ENCODE measurements at places on chromosomes 3 and 15. TPM values are rescaled to one million over a fixed set of nuclear protein-coding genes. Genes with fewer than 3 reads are reported as not detected.
A peak's percentile ranks its signal among the peaks of the same experiment; 100 is the strongest.

DNA sequence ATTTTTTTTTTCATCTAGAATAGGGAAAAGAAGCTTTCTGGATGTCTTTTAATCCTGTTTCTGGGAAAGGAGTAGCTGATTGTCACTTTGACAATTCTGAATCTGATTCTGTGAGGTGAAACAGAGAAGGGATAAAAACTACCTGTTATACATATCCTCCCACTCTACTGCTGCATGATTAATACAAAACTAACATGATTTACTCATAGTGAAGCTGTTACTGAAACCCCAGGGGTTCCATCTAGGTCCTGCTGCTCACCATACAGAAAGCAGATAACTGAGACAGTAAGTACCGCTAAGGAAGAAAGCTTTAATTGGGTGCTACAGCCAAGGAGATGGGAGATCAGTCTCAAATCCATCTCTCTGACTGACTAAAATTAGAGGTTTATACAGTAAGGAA lies 610.9 kb upstream of the ALCAM start:
- H3K36me3 ChIP-seq, result no peaks in the 10 kb centered on the region
- no peak overlapping the region for H3K4me3 ChIP-seq
- no peaks in the 10 kb centered on the region for H3K27me3 ChIP-seq
- no peak for DNase-seq
- H3K27ac ChIP-seq, result no peak overlapping the region
- H3K4me1 ChIP-seq, result no peaks in the 10 kb centered on the region

- H3K27ac ChIP-seq, result no peak overlapping the region
- H3K27me3 ChIP-seq, result no peaks in the 10 kb centered on the region
- H3K36me3 ChIP-seq, result no peaks in the 10 kb centered on the region
- no peak for DNase-seq
- no peak overlapping the region for H3K4me3 ChIP-seq
Measured at GRCh38 chr3:46857485-46858341, 5.5 kb downstream of the MYL3 start.

- H3K27me3 ChIP-seq, result no peaks in the 10 kb centered on the region
- no peak overlapping the region for H3K27ac ChIP-seq
- H3K4me3 ChIP-seq, result no peak overlapping the region
- H3K4me1 ChIP-seq, result peaks cover 5% of the 10 kb centered on the region
- no peak for DNase-seq
- no peaks in the 10 kb centered on the region for H3K36me3 ChIP-seq
Measured at GRCh38 chr15:32867313-32867626, 149.5 kb downstream of the GREM1 start.

GRCh38 chr3:64898941-64899340 lies 211.1 kb upstream of the ADAMTS9 start:
- no peaks in the 10 kb centered on the region for H3K36me3 ChIP-seq
- no peak for DNase-seq
- no peak overlapping the region for H3K4me3 ChIP-seq
- peaks cover 2% of the 10 kb centered on the region for H3K4me1 ChIP-seq

GRCh38 chr3:186298876-186299275 lies 63.2 kb downstream of the DGKG start:
- peaks cover 5% of the 10 kb centered on the region for H3K4me1 ChIP-seq
- no peaks in the 10 kb centered on the region for H3K36me3 ChIP-seq
- DNase-seq, result no peak
- no peak overlapping the region for H3K4me3 ChIP-seq

- no peak for DNase-seq
- H3K4me1 ChIP-seq, result peaks cover 13% of the 10 kb centered on the region
- H3K4me3 ChIP-seq, result peak overlapping the region; percentile 97
- H3K27me3 ChIP-seq, result no peaks in the 10 kb centered on the region
Measured at GRCh38 chr15:56242576-56243162, 1.0 kb downstream of the RFX7 start.

DNA sequence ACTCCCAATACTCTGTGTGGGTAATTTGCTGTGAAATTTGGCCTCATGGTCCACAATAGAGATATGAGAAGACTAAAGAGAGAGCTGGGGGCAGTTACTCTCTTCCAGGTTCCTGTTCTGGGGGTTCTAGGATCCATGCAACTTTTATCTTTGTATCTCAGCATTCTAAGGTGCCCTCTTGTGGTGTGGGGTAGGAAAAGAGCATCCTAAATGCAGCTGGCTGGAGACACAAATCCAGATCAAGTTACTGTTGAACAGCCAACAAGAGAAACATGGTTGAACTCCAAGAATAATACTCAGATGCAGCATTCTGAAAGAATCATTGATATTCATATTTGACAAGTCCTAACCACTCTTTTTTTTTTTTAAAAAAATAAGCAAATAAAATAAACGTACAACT lies 238.2 kb downstream of the GREM1 start:
- no peak overlapping the region for H3K27ac ChIP-seq
- no peak overlapping the region for H3K4me3 ChIP-seq
- H3K27me3 ChIP-seq, result no peaks in the 10 kb centered on the region
- H3K4me1 ChIP-seq, result peaks cover 13% of the 10 kb centered on the region
- no peaks in the 10 kb centered on the region for H3K36me3 ChIP-seq

DNA sequence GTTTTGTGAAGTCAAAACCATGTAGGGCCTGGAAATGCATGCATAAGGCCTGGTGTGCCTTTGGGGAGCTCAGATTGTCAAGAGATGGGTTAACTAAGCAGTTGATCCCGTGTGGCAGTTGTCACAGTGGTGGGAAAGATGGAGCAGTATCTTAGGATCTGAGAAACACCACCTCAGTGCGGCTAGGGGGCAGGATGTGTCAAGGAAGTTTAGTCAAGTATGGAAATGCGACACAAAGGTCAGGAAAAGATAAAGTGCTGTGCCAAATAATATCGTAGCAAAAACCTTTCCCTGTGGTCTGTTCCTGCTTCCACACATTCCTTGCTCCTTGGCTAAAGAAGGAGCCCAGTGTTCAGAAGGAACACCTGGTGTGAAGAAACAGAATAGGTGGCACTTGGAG lies 396.4 kb downstream of the EDEM1 start:
- no peak overlapping the region for H3K4me3 ChIP-seq
- H3K4me1 ChIP-seq, result no peaks in the 10 kb centered on the region
- no peak for DNase-seq
- H3K36me3 ChIP-seq, result no peaks in the 10 kb centered on the region
- no peaks in the 10 kb centered on the region for H3K27me3 ChIP-seq

GRCh38 chr3:119338754-119339153 lies 44.6 kb downstream of the ARHGAP31 start:
- no peak for DNase-seq
- no peaks in the 10 kb centered on the region for H3K27me3 ChIP-seq
- H3K27ac ChIP-seq, result no peak overlapping the region
- H3K4me1 ChIP-seq, result no peaks in the 10 kb centered on the region
- no peaks in the 10 kb centered on the region for H3K36me3 ChIP-seq
- no peak overlapping the region for H3K4me3 ChIP-seq

GRCh38 chr3:20104167-20104661 lies 64.0 kb downstream of the KAT2B start:
- no peak overlapping the region for H3K4me3 ChIP-seq
- H3K36me3 ChIP-seq, result no peaks in the 10 kb centered on the region
- no peak for DNase-seq
- no peaks in the 10 kb centered on the region for H3K27me3 ChIP-seq
- no peak overlapping the region for H3K27ac ChIP-seq

GRCh38 chr3:56192001-56192400 lies 276.3 kb downstream of the ERC2 start:
- H3K4me1 ChIP-seq, result peaks cover 5% of the 10 kb centered on the region

DNA sequence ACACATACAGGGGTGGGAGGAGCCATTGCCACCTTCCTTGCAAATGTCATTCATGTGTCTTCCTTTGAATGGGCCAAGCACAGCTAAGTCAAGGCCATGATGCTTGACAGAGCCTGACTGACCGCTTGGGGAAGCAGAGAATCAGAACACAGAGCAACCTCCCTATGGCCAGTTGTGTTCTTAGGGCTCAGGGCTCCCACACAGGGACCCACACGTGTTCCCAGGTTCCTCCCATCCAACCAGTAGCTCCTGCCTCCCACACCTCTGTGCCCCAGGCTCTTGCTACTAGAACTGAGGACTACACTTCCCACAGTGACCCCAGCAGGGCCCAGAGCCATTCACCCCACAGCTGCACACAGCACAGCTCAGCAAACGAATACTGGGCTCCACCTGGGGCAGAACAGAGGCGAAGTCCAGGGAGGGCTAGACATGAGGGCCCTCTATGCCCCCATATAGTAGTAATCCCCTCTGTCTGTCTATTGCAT lies 42.9 kb downstream of the KLF15 start:
- no peak overlapping the region for H3K27ac ChIP-seq
- no peaks in the 10 kb centered on the region for H3K27me3 ChIP-seq
- H3K4me3 ChIP-seq, result no peak overlapping the region
- H3K36me3 ChIP-seq, result no peaks in the 10 kb centered on the region

- H3K4me1 ChIP-seq, result no peaks in the 10 kb centered on the region
- no peak for DNase-seq
- no peaks in the 10 kb centered on the region for H3K27me3 ChIP-seq
- H3K4me3 ChIP-seq, result no peak overlapping the region
- H3K36me3 ChIP-seq, result no peaks in the 10 kb centered on the region
Measured at GRCh38 chr3:23837691-23838090, 31.9 kb downstream of the UBE2E1 start.

GRCh38 chr3:3119393-3119851 lies 7.3 kb upstream of the TRNT1 start:
- no peak for DNase-seq
- no peak overlapping the region for H3K27ac ChIP-seq
- H3K4me3 ChIP-seq, result no peak overlapping the region
- H3K27me3 ChIP-seq, result no peaks in the 10 kb centered on the region

- no peak for DNase-seq
- no peaks in the 10 kb centered on the region for H3K36me3 ChIP-seq
- no peaks in the 10 kb centered on the region for H3K27me3 ChIP-seq
- H3K27ac ChIP-seq, result no peak overlapping the region
Measured at GRCh38 chr3:52290596-52291507, 3.2 kb downstream of the GLYCTK start.

DNA sequence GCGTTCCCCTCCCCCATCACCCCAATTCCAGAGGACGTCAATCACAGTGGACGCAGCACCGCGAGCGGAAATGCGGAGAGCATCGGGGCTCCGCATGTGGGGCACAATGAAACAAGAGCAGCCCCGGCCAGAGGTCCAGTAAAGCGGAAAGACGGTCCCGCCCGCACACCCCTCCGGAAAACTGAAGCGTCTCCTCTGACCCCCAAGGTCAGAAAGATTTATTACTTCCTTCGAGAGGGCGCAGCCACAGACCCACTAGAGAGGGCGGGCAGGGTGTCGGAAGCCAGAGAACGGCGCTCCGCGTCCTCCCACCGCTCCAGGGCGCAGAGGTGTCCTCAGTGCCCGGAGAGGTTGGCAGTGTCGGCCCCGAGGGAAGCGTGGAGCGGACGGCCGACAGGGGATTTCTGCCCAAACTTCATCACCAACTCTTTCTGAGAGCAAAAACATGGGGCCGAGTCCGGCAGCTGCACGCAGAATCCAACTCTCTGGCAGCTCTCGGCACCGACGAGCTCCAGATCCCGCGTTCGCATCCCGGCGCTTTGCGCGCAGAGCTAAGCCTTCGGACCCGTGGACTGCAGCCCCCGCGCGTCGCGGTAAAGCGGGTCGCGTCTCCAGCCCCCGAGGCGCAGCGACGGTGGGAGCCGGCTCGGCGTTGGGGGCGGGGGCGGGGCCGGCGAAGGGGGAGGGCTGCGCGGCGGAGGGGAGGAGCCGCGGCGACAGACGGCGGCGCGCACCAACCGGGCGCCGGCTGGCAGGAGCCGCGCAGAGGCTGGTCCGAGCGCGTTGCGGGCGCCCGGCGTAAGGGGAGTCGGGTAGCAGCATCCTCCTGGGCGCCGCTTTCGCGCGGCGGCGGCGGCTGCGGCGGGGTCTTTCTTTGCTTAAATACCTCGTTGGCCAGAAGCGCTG lies at the start of gene CHST2:
TSS of gene CHST2 (plus strand) at position 763 of the 906 bp plus-strand sequence. CDS start 1,046 bp downstream, outside the sequence.
- no peak within 1 kb of the TSS for H3K27ac ChIP-seq
- no peak for DNase-seq
- H3K27me3 ChIP-seq, result no peaks in the 10 kb centered on the region
- peak within 1 kb of the TSS; percentile 79 for H3K4me3 ChIP-seq

DNA sequence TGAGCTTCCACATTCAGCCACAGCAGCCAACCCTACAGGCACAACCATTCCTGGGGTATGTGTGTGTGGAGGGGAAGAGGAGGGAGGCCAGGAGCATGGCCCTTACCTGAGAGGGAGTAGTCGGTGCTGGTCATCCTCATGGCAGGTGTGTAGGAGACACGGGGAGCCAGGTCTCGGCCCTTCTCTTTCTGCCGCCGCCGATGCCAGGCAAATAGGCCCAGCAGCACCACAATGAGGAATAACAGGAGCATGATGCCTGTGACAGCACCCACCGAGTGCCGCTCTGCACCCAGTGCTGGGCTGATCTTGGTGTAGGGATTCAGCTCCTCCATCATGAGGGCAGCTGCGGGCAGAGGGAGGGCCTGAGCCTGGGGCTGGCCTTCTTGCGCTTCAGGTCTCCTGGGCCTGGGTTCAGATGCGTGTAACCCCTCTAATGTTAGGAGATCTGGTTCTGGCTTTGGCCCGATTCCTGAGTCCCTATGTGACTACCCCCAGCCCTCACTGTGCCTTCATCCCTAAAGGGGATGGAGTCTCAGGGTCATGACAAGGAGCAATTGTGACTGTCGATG lies 44.4 kb downstream of the RAB11A start:
- H3K27ac ChIP-seq, result no peak overlapping the region
- no peaks in the 10 kb centered on the region for H3K36me3 ChIP-seq
- H3K27me3 ChIP-seq, result no peaks in the 10 kb centered on the region
- H3K4me3 ChIP-seq, result no peak overlapping the region
- no peaks in the 10 kb centered on the region for H3K4me1 ChIP-seq
- no peak for DNase-seq

DNA sequence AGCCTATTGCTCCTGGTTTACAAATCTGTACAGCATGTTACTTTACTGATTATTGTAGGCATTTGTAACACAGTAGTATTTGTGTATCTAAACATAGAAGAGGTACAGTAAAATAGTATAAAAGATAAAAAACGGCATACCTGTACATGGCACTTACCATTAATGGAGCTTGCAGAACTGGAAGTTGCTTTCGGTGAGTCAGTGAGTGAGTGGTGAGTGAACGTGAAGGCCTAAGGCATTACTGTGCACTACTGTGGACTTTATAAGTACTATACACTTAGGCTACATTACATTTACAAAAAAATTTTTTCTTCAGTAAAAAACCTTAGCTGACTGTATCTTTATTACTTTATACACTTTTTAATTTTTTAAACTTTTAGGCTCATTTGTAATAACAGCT lies 90.9 kb downstream of the RAP2B start:
- no peak for DNase-seq
- no peaks in the 10 kb centered on the region for H3K27me3 ChIP-seq
- H3K4me1 ChIP-seq, result no peaks in the 10 kb centered on the region

GRCh38 chr3:60226912-60227311 lies 1024.3 kb downstream of the FHIT start:
- no peaks in the 10 kb centered on the region for H3K36me3 ChIP-seq
- H3K27ac ChIP-seq, result no peak overlapping the region
- DNase-seq, result no peak
- no peaks in the 10 kb centered on the region for H3K27me3 ChIP-seq
- no peak overlapping the region for H3K4me3 ChIP-seq

The CYP1A2 gene
- total RNA-seq, result not detected

The MME gene
- 36.0 TPM for total RNA-seq

The RBM5 gene
- 83.7 TPM for total RNA-seq

The HTD2 gene
- 10.8 TPM for total RNA-seq

The LDHAL6B gene
- total RNA-seq, result not detected

The TRAT1 gene
- total RNA-seq, result not detected

The EXD1 gene
- 0.54 TPM for total RNA-seq

The RHOV gene
- total RNA-seq, result 2.7 TPM

All from H1 (cell line).